Activated naive CD4-positive, alpha-beta T cell treated with anti-CD3 and anti-CD28 coated beads, Interleukin-2, amount 10 ng/mL, durations not matched to agents 7 days and 5 days (primary cell): ENCODE measurements at places on chromosomes 4 and X.

- peaks cover 4% of the 10 kb centered on the region for H3K27me3 ChIP-seq
- no peak overlapping the region for H3K27ac ChIP-seq
- H3K36me3 ChIP-seq, result no peaks in the 10 kb centered on the region
- H3K4me3 ChIP-seq, result no peak overlapping the region
Measured at GRCh38 chrX:38986586-38986985, 185.3 kb downstream of the MID1IP1 start.

DNA sequence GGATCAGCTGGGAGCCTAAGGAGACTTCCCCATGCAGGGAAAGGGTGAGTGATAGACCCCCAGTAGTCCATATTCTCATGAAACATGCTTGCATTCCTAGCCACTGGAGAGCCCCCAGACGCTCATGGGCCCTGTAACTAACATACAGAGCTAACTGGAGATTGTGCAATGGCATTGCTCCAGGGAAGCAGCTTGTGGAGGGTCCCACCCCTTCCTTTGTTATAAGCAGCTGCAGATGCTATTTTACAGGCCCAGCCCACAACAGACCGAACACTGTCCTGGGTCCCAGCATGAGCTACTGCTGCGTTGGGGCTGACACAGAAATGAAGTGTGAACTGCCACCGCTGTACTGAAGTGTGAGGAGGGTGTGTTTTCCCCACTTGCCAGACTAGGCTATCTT lies 1465.7 kb upstream of the DIAPH2 start:
- H3K4me3 ChIP-seq, result no peak overlapping the region
- no peaks in the 10 kb centered on the region for H3K36me3 ChIP-seq
- no peaks in the 10 kb centered on the region for H3K4me1 ChIP-seq
- no peak overlapping the region for H3K27ac ChIP-seq
- no peaks in the 10 kb centered on the region for H3K27me3 ChIP-seq

DNA sequence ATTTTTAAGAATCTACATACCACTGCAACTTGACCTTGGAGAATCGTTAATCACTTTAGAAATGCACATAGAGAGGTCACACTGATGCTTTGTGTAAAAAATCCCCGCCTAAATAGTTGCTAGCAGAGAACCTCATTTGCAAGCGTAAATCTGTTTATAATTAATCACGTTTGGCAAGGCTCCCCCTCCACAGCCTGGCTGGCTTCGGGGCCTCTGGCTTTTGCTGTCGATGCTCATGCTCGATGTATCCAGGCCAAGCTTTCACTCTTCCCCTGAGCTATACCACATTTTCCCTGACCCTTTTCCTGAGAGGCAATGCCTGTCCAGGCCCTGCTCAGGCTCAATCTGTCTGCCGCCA lies 23.4 kb downstream of the CYTL1 start:
- H3K4me1 ChIP-seq, result no peaks in the 10 kb centered on the region
- H3K4me3 ChIP-seq, result no peak overlapping the region
- H3K36me3 ChIP-seq, result no peaks in the 10 kb centered on the region
- H3K27me3 ChIP-seq, result peaks cover 7% of the 10 kb centered on the region

GRCh38 chr4:10608501-10609219 lies 75.9 kb downstream of the CLNK start:
- DNase-seq, result no peak
- H3K4me1 ChIP-seq, result no peaks in the 10 kb centered on the region
- no peak overlapping the region for H3K27ac ChIP-seq
- no peaks in the 10 kb centered on the region for H3K36me3 ChIP-seq
- H3K27me3 ChIP-seq, result peaks cover 4% of the 10 kb centered on the region

GRCh38 chr4:76326515-76326914 lies 20.0 kb downstream of the STBD1 start:
- DNase-seq, result no peak
- H3K4me1 ChIP-seq, result no peaks in the 10 kb centered on the region
- H3K36me3 ChIP-seq, result peaks cover 4% of the 10 kb centered on the region
- H3K27me3 ChIP-seq, result no peaks in the 10 kb centered on the region

DNA sequence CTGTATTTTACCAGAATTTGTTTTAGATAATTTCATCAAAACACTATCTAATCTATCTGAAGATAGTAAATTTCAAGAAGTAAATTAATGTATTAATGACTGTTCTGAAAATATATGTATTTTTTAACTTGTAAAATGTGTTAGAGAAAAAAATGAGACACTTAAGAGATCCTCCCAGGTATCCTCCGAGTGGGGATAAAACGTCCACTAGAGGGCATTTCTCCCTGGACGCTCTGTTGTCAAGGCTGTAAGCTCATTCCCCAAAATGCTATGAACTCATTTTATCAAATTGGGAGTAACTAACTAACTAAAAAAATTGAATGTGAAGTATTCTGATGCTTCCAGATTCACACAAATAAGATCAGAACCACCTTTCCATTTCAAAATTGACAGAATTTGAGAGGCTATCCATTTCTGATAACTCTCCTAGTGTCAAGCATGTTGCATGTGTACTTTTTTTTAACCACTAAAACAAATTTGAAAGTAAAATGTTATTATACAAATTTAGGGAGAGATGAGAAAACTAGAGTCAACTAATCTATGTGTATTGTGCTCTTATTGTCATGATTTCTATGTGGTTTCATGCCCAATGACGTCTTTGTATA lies 337.3 kb upstream of the HS3ST1 start:
- peak; percentile 23 for DNase-seq
- no peaks in the 10 kb centered on the region for H3K27me3 ChIP-seq
- H3K36me3 ChIP-seq, result no peaks in the 10 kb centered on the region
- H3K4me1 ChIP-seq, result no peaks in the 10 kb centered on the region
- H3K27ac ChIP-seq, result no peak overlapping the region

GRCh38 chr4:156191044-156191781 lies 237.5 kb upstream of the CTSO start:
- H3K27me3 ChIP-seq, result no peaks in the 10 kb centered on the region
- DNase-seq, result no peak
- H3K4me3 ChIP-seq, result no peak overlapping the region
- H3K4me1 ChIP-seq, result no peaks in the 10 kb centered on the region
- H3K27ac ChIP-seq, result no peak overlapping the region
- H3K36me3 ChIP-seq, result no peaks in the 10 kb centered on the region

DNA sequence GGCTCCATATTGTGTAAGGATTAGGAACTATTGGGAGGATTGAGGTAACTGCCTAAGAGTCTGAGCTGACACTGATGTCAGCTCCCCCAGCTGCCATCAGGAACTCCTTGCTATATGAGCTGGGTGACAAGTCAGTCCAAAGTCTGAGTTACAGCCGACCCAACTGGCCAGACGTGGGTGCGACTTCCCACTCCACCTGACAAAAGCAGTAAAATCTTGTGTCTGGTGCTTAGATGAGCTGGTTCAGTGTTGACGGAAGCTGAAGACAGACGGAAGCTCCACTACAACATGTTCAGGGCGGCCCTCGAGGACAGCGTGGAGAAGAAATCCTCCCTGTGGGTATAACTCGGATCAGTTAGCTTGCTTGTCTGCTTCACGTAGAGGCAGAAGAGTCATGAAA lies 22.8 kb upstream of the NAT8L start:
- H3K4me1 ChIP-seq, result peaks cover 6% of the 10 kb centered on the region
- no peak for DNase-seq
- H3K27ac ChIP-seq, result no peak overlapping the region
- H3K36me3 ChIP-seq, result no peaks in the 10 kb centered on the region
- no peak overlapping the region for H3K4me3 ChIP-seq

DNA sequence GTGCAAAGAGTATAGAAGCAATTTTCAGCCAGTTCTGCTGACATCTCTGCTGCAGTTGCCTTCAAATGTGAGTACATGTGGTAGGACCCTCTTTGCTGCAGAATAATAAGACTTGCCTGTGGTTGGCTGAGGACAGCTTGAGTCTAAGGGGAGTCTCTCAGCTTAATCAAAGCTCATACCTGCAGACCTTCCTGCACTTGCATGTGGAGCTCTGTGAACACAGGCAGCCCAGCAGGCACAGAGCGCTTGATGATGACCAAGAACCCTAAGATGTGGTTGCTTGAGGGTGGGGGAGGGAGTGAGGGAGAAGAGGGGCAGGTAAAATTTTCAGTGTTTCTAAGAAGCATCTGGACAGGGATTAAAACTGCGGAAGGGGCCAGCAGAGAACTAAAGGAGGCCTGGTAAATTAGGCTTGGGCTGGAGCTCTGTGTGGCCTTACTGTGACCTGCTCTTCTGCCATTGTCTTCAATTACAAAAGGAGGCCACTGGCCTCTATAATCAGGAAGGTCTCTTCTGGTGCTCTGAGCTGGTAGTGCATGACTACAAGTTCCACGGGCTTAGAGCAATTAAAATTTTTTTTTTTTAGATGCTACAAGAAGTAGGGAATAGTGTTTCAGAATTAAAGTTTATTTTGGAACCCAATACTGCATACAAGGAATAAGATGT lies 59.9 kb upstream of the CHRNA9 start:
- H3K27me3 ChIP-seq, result no peaks in the 10 kb centered on the region
- H3K27ac ChIP-seq, result no peak overlapping the region
- H3K4me1 ChIP-seq, result peaks cover 24% of the 10 kb centered on the region
- no peak for DNase-seq
- no peaks in the 10 kb centered on the region for H3K36me3 ChIP-seq

DNA sequence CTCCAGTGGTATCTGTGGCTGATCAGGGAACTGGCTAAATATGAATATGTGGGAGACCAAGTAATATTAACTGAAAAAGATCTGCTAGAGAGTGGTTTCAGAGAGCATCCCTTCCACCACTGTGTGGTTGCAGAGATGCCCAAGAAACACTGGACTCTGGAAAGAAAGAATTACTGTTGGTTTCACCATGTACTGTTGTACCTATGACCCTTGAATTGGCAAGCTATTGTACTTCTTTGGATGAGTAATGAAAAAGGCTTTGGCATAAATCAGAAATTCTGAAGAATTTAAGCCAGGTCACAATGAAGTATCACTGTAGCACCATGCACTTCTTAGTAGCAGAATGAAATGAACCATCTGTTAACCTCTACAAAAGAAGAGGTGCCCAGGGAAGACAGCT lies 134.4 kb upstream of the INTU start:
- H3K27me3 ChIP-seq, result no peaks in the 10 kb centered on the region
- DNase-seq, result no peak
- no peaks in the 10 kb centered on the region for H3K4me1 ChIP-seq

- H3K4me3 ChIP-seq, result no peak overlapping the region
- DNase-seq, result no peak
- H3K4me1 ChIP-seq, result no peaks in the 10 kb centered on the region
- H3K27ac ChIP-seq, result no peak overlapping the region
- H3K36me3 ChIP-seq, result no peaks in the 10 kb centered on the region
Measured at GRCh38 chr4:185793716-185794115, 18.3 kb downstream of the SORBS2 start.

- peaks cover 5% of the 10 kb centered on the region for H3K4me1 ChIP-seq
- no peaks in the 10 kb centered on the region for H3K36me3 ChIP-seq
- no peak for DNase-seq
- no peak overlapping the region for H3K4me3 ChIP-seq
Measured at GRCh38 chr4:54498661-54499111, 159.1 kb upstream of the KIT start.

GRCh38 chr4:1809754-1810502 lies 16.8 kb downstream of the FGFR3 start:
- peak; percentile 82 for DNase-seq
- H3K4me1 ChIP-seq, result no peaks in the 10 kb centered on the region
- H3K36me3 ChIP-seq, result peaks cover 12% of the 10 kb centered on the region

DNA sequence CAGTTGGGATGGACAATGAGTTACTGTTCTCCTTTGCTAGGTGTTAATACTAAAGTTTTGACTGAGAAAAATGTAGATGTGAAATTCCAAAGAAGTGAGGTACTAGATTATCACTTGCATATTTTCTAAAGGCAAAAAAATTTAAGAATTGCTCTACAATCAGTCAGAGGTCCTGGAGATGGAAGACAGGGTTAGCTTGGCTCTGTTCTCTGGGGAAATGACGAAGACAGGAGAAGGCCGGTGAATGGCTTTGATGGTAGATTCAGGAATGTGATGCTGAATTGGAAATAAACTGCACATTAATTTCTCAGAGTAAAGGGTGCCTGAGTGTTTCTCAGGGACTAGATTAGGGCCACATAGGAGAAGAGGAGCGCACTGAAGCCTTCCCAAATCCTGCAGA lies 214.0 kb upstream of the LEF1 start:
- peaks cover 3% of the 10 kb centered on the region for H3K36me3 ChIP-seq
- no peak overlapping the region for H3K4me3 ChIP-seq
- no peak for DNase-seq
- H3K27ac ChIP-seq, result no peak overlapping the region
- H3K27me3 ChIP-seq, result peaks cover 11% of the 10 kb centered on the region

- peaks cover 9% of the 10 kb centered on the region for H3K27me3 ChIP-seq
- H3K27ac ChIP-seq, result no peak overlapping the region
- no peak for DNase-seq
- peaks cover 42% of the 10 kb centered on the region for H3K4me1 ChIP-seq
- peaks cover 3% of the 10 kb centered on the region for H3K36me3 ChIP-seq
Measured at GRCh38 chr4:40176602-40177001, 20.2 kb upstream of the RHOH start.

DNA sequence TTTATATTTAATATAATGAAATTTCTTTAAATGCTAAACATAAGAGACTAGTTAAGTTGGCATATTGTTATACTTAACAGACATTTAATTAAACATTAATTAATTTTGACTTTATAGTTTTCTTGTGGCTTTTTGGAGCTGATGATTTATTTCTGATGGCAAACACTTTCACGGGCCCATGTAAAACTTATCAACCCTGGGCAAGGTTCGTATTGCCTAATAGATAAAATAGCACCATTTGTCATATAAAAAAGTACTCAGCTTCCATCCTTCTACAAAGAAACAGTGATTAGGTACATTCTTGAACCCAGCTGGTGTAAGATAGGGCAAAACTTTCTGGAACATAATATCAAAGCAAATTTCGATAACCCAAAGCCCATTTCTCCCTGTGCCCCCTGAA lies 63.2 kb downstream of the PAK3 start:
- H3K27ac ChIP-seq, result no peak overlapping the region
- H3K27me3 ChIP-seq, result no peaks in the 10 kb centered on the region

- no peak overlapping the region for H3K4me3 ChIP-seq
- H3K27me3 ChIP-seq, result no peaks in the 10 kb centered on the region
- no peaks in the 10 kb centered on the region for H3K4me1 ChIP-seq
- H3K27ac ChIP-seq, result no peak overlapping the region
- DNase-seq, result no peak
Measured at GRCh38 chr4:5930876-5931275, 38.0 kb upstream of the CRMP1 start.

DNA sequence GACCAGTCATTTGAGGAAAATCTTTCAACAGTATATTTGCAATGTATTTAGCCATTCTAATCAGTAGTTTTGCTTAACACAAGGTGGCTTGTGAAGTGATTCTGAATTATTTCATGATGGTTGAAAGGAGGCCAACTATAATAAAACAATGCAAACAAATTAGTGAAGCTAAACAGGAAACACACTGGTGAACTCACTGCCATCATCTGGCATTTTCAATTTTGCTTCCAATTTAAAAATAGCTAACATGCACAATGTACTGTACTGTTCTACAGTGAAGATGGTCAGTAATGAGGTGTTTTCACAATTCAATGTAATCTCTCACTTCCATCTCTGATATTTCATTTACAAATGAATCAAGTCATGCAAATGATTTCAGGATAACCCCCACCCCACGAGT lies 31.1 kb downstream of the PGRMC2 start:
- peaks cover 18% of the 10 kb centered on the region for H3K27me3 ChIP-seq
- H3K4me1 ChIP-seq, result no peaks in the 10 kb centered on the region
- no peaks in the 10 kb centered on the region for H3K36me3 ChIP-seq
- H3K4me3 ChIP-seq, result no peak overlapping the region
- DNase-seq, result no peak
- H3K27ac ChIP-seq, result no peak overlapping the region

- no peak overlapping the region for H3K27ac ChIP-seq
- peaks cover 38% of the 10 kb centered on the region for H3K36me3 ChIP-seq
- no peak overlapping the region for H3K4me3 ChIP-seq
- H3K27me3 ChIP-seq, result no peaks in the 10 kb centered on the region
Measured at GRCh38 chr4:15688051-15688450, 6.4 kb downstream of the FAM200B start.
